ENCODE measurements at places on chromosomes 1 and 21.

DNA sequence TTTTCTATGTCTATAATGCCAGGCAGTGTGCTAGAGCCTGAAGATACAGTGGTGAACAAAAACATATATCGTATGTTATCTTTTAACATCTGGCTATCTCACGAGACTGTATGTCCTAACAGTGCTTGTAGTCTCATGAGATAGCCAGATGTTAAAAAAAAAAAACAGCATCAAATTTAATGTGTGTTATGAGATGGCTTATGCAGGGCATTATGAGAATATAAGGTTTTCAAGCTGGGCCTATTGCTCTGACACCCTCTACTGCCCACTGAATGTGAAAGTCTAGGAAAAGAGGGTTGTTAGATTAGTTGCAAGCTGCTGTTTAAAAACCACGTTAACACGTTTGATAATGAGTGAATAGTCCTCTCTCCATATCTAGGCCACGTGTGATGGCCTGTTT, 109.8 kb downstream of the CACHD1 start:
- no peak for DNase-seq

DNA sequence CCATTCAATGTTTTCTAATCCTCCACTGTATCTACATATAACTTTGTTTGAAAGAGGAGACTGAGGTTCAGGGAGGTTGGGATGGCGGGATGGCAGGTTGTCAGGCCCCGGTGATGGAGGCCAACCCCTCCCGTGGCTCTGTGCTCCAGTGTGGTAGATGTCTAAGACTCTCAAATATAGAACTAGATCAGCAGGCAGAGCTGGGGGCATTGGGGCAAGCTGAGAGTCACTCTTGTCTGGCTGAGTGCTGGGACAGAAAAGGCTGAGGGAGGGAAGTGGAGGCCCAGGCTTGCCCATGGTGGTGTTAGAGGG, 1.7 kb downstream of the IL6R start:
- no peak for DNase-seq

DNA sequence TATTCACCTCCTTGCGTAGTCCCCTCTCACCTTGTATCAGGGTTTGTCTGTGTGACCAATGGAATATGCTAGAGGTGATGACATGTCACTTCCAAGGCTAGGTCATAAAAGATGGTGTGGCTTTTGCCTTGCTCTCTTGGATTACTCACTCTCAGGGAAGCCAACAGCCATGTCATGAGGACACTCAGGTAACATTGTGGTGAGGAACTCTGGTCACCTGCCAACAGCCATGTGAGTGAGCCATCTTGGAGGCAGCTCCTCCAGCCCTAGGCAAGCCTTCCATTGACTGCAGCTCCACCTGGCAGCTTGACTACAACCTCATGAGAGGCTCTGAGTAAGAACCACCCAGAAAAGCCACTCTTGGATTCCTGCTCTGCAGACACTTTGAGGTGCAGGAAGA, 11.0 kb upstream of the HEYL start:
- no peak for DNase-seq

DNA sequence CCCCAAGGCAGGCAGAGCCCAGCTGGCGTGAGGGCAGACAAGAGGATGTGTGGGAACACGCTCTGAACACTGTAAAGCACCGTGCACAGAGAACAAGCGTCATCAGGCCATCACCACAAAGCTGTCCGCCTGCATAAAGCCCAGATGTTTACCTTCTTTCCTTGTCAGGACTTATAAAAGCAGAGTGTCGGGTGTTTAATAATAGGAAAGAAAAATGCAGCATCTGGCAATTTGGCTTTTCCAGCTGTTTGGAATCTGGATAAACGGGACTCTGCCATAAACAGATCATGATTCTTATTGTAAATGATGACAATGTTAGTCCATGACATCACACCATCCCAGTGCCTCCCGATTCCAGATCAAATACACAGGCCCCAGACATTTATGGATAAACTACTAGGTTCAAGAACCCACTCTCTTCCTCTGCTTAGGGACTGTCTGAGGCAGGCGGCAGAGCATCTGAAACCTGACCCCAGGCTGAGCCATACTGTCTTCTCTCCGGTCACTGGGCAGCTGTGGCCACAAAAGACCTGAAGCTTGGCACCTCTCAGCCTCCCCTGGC, 4.2 kb downstream of the GLIS1 start:
- no peak for DNase-seq

- DNase-seq, result no peak
Measured at GRCh38 chr1:167912294-167912693, 1.6 kb downstream of the ADCY10 start.

GRCh38 chr1:114010433-114011184, 31.3 kb downstream of the OLFML3 start:
- no peak for DNase-seq

- DNase-seq, result no peak
Measured at GRCh38 chr1:119510046-119510445, 3.0 kb downstream of the HSD3B1 start.

GRCh38 chr1:56188221-56188620, 391.1 kb downstream of the PLPP3 start:
- DNase-seq, result no peak

- peak; percentile 59 for DNase-seq
Measured at GRCh38 chr1:204989266-204990058, 53.5 kb upstream of the CNTN2 start.

GRCh38 chr1:16249596-16250241, 12.7 kb upstream of the CPLANE2 start:
- no peak for DNase-seq

DNA sequence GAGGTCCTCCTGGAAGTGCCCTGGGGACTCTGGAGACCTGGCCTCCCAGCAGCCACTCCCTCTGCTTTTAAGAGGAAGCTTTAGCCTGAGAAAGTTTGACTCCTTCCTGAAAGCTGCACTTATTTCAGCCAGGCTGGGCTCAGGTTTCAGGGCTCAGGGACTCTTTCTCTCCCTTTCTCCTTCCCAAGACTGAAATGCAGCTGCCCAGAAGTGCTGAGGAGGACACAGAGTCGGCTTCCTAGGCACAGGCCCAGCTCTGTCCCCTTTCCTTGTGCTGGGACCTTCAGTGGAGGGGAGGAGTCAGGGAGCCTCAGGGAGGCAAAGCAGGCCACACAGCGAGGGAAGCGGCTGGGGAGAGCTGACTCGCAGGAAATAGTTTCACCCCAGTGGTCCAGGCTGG, 137.3 kb downstream of the NAV1 start:
- peak; percentile 21 for DNase-seq

- DNase-seq, result no peak
Measured at GRCh38 chr1:113786069-113786468, 26.2 kb downstream of the RSBN1 start.

DNA sequence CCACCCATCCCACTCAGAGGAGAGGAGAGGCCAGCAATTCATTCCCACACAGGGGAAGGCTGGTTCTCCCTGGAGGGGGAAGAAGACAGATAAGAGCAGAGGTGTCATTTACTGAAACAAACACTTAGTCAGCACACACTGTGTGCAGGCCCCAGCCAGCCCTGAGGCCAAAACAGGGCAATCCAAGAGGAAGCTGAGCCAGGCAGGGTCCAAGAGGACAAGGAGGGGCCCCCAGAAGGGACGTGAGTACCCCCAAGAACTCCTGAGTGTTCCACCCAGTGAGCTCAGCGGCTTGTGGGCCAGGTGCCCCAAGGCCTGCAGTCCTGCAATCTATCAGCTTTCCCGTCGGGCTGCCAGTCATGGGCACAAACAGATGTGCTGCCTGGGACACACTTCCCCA, 15.8 kb downstream of the ADGRB2 start:
- no peak for DNase-seq

DNA sequence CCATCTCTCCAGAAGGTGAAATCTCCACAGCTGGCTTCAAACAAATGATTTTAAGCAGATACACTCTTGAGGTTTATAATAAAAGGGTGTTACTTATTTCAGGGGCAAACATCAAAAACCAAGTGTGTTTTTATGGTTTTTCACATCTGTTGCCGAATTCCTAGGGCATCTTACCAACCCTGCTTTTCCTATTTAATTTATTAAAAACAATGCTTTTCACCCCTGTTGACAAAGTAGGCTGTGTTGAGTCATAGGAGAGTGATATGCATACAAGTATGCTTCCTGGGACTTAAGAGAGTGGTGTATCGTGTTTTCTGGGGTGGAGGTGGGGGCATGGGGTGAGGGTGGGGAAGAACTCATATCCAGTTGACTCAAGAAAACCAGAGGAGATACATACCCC, 29.3 kb upstream of the IL20 start:
- DNase-seq, result no peak

DNA sequence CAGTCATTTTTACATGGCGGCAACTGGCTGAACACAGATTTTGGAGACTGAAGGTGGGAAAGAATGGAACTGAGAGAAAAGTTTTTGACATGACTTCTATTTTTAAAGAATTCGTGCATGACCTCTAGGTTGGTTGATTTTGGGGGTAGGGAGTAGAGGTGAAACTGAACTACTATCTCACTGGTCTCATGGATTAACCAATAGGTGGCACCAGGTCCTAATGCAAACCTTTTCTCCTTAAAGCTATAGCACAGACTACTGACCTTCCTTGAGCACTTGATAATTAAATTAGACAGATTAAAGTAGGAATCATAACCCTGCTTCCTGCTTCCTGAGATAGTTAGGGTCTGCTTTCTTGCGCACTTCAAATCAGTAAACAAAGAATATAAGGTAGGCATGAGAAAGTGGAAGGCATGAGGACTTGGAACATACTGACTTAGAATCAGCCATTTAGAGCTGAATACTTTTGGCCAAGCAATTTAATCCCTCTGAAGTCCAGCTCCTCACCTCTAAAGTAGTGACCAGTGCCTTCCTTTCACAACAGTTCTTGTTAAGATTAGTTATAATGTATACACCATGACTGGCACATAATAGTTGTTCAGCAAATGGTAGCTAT, 206.0 kb downstream of the CENPF start:
- no peak for DNase-seq

DNA sequence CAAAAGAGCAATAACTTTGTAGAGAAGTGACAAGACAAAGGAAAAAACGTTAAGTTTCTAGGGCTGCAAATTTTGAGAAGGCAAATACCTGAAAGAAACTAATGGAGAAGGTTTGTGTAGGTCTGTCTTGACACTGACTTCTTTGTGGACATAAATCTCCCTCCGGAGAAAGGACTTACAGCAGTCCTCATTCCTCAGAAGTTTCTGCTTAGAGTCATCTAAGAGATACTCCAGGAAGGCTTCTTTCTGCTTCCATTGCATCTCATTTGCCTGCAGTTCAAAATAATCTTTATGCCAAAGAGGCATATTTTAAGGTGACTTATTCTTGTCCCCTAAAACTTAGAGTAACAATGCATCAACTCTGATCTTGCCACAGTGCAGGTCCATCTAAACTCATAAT, 4.4 kb upstream of the C4BPB start:
- DNase-seq, result no peak

DNA sequence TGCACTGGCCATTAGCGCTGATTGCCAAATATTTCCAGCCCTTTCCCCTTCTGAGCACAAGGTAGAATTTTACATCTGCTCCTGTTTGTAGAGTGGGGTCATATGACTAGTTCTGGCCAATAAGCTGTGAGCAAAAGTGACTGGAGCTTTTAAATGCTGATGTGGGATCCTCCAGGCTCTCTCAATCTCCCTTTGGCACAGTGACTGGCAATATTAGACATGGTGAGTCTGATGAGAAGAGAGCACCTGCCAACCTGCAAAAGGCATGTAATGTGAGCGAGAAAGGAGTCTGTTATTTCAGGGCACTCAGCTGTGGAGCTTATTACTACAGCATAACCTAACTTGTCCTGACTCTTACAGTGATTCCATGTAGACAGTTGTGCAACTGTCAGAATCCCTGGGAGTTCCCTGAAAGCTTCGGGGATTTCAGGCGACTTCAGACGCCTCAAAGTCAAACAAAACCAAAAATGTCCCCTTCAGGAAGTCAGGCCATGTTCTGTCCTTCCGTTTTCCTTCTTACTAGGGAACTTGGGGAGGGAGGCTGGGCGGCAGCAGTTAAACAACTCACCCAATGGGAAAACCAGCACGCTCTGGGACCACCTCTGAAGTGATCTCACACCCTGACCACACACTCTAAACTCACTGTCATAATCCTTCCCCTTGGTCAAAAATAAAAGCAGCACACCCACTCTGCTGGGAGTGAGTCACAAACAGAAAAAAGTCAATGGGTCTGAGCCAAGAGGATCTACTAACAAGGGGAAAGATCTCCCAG, 3.6 kb upstream of the RASSF5 start:
- peak; percentile 87 for DNase-seq

DNA sequence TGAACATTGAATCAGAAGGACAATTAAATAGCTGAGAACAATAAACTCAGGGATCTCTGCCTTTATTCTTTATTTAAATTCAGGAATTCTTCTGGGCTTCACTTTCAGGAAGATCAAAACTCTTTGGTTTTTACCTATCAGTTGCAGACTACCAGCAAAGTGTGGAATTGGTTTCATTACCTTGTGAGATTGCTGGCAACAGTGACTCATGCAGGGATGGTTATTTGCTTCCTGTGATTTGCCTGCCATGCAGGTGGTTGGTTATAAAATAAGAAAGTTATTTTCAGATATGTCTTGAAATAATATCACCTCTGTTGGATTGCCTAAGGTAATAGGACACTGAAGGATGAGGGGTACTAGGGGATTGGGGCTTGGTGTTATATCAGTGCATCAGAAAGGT, 204.6 kb downstream of the PTBP2 start:
- DNase-seq, result no peak

DNA sequence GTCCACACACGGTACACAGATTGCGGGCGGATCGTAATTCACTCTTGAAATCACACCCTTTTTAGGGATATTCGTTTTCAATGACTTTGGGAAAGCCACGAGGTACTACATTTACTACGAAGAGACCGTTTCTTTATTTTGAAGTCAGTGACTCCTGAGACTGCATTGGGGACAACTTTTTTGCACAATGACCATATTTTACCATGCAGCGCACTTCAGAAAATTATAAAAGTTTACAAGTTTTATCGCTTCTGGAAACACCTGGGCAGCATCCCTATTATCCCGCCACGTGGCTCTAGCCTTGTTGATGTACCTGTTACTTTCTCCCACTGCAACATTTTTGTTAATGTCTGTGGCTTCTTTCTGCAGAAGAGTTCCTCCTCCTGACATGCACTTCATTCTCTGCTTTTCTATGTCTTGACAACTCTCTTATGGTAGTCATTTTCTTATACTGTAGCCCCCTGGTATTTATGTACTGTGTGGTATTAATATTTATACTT, 1.3 kb upstream of the AKT3 start:
- DNase-seq, result no peak

GRCh38 chr1:22117238-22117637, 25.7 kb downstream of the WNT4 start:
- no peak for DNase-seq
